GM12878 (cell line): ENCODE measurements at places on chromosomes 7 and 10. TPM values are rescaled to one million over a fixed set of nuclear protein-coding genes. Genes with fewer than 3 reads are reported as not detected.

The LGI1 gene
- total RNA-seq: not detected in 2 replicates

The CUZD1 gene
- total RNA-seq: 1.3 and 1.7 TPM in 2 replicates

The SUN3 gene
- not detected in 2 replicates for total RNA-seq

The OR9A4 gene
- total RNA-seq: not detected in 2 replicates

The KLF14 gene
- not detected in 2 replicates for total RNA-seq

The TMEM213 gene
- not detected in 2 replicates for total RNA-seq

DNA sequence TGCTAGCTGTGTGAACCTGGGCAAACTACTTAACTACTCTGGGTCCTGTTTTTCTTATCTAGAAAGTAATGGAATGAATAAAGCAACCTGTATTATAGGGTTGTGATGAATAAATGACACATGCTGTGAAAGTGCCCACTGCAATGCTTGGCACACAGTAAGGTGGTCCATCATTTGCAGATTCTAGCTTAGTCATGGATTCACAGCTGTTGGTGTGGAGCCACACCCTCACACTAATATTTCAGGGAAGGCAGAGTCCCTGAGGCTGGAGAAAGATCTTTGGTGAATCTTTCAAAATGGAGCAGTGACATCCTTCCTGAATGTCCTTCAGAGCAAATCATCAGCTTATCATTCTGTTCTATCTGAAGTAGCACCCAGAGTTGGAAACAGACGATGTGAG, 60.6 kb downstream of the A1CF start:
- H3K27ac ChIP-seq: no peak overlapping the region
- H3K4me1 ChIP-seq: no peaks in the 10 kb centered on the region
- no peak overlapping the region for H3K4me3 ChIP-seq
- no peaks in the 10 kb centered on the region; the same call in 1 of the 2 replicates for H3K27me3 ChIP-seq
- no peaks in the 10 kb centered on the region for H3K36me3 ChIP-seq

GRCh38 chr10:76398043-76398710, 966.8 kb downstream of the LRMDA start:
- no peak overlapping the region for H3K4me3 ChIP-seq
- no peaks in the 10 kb centered on the region for H3K27me3 ChIP-seq
- H3K4me1 ChIP-seq: no peaks in the 10 kb centered on the region
- H3K36me3 ChIP-seq: no peaks in the 10 kb centered on the region
- DNase-seq: no peak
- no peak overlapping the region for H3K27ac ChIP-seq

GRCh38 chr7:100674411-100675104, 1.0 kb downstream of the GNB2 start:
- no peak for DNase-seq
- no peaks in the 10 kb centered on the region; the same call in 1 of the 2 replicates for H3K4me1 ChIP-seq
- H3K27ac ChIP-seq: peak overlapping the region; percentile 92
- H3K4me3 ChIP-seq: peak overlapping the region; percentile 98
- H3K27me3 ChIP-seq: no peaks in the 10 kb centered on the region

DNA sequence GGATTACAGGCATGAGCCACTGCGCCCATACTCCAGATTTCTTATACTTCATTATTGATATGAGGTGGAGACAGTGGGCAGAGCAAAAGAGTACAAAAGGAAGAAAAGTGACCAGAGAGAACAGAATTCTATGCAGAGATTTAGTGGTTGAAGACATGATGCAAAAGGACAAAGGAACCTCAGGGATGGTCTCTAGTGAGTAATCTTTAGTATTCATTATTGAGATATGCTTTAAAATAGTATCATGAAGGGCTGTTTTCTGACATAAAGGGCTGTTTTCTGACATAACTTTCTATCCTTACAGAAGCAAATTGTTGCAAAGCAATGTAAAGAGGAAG, 81.2 kb upstream of the OIT3 start:
- no peak overlapping the region for H3K4me3 ChIP-seq
- H3K27ac ChIP-seq: no peak overlapping the region

GRCh38 chr7:9557853-9558252, 1124.4 kb downstream of the NXPH1 start:
- no peaks in the 10 kb centered on the region for H3K4me1 ChIP-seq
- no peak overlapping the region for H3K27ac ChIP-seq
- no peak for DNase-seq
- H3K27me3 ChIP-seq: no peaks in the 10 kb centered on the region
- no peak overlapping the region for H3K4me3 ChIP-seq

DNA sequence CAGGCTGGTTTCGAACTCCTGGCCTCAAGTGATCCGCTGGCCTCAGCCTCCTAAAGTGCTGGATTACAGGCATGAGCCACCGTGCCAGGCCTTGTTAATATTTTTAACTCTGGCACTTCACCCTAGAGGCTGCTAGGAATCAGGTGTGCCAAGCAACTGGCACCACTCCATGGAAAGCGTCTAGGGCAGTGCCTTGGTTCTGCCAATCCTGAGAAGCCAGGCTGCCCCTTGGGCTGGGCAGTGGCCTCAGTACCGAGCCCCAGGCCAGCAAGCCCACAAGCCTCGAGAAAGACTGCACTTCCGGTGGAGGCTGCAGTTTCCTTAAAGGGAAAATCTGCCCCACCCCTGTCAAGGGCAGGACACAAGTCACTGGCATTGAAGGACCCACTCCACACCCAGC, 11.3 kb downstream of the ALKBH4 start:
- H3K4me1 ChIP-seq: no peaks in the 10 kb centered on the region
- H3K4me3 ChIP-seq: no peak overlapping the region
- peaks cover 5% of the 10 kb centered on the region; the same call in 1 of the 2 replicates for H3K36me3 ChIP-seq
- H3K27ac ChIP-seq: no peak overlapping the region
- no peaks in the 10 kb centered on the region for H3K27me3 ChIP-seq

DNA sequence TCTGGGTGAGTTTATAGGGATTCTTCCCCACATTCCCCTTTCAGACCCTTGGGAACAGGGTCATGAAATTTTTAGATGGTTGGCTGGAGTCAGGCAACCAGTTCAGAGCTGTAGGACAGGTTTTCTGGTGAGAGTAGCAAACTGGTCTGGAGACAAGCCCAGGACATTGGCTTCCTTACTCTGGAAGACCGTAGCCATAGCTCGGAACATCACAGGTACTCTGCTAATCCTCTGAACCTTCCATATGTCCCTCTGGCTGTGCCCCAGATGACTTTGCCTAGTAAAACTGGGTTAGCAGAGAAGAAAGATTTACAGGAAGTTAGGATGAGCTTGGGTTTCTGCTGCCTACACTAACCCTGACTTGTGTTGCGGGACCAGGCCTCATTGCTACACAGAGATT, 104.5 kb upstream of the MKLN1 start:
- no peaks in the 10 kb centered on the region for H3K27me3 ChIP-seq
- DNase-seq: no peak
- H3K4me3 ChIP-seq: no peak overlapping the region
- H3K36me3 ChIP-seq: no peaks in the 10 kb centered on the region
- no peak overlapping the region for H3K27ac ChIP-seq

DNA sequence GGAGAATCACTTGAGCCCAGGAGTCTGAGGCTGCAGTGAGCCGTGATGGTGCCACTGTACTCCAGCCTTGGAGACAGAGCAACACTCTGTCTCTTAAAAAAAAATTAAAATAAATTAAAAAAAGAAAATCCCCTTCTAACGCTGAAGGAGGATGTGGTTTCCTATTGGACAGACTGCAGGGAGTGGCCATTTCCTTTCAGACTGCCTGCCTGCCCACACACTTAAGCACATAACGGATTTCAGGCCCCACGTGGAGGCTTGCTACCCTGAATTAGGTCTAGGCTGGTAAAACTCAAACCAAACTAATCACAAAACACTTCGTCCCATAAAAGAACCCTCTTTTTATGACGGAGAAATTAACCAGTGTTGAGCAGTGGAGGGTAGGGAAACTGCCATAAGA, 34.0 kb downstream of the GATA3 start:
- H3K36me3 ChIP-seq: no peaks in the 10 kb centered on the region
- H3K27ac ChIP-seq: no peak overlapping the region
- H3K4me3 ChIP-seq: no peak overlapping the region
- DNase-seq: no peak

DNA sequence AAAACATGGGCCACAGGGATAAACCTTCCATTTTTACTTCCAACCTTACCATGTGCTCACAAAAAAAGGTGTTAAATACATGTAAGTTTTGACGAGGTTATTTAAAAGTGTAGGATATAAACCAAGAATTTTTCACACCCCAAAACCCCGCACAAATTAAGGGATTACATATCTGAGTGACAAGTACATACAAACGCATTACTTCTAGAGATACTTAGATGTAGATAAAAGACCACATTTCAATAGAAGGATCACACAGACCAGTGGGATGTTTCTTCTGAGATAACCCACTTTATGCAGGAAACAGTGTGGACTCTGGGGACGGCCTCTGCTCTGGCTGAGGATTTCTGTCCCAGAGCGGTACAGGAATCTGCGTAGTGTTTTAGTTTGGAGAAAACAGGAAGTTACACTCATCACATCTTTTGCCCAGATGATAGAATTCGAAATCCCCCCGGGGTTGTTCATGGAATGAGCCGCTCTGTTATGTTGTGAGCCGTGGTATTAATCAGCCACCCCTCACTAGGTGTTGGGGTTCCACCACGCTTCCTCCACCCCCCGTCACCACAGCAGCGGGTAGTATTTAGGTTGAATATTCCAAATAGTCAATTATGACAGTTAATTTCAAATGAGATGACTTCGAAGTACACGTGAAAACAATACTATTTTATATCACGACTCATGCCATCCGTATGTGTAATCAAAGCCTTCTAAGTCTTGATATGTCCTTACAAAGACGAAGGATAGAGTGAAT, 1.3 kb upstream of the CUL1 start:
- H3K4me3 ChIP-seq: peak overlapping the region; percentile 94
- H3K27me3 ChIP-seq: no peaks in the 10 kb centered on the region
- DNase-seq: no peak
- no peaks in the 10 kb centered on the region for H3K36me3 ChIP-seq
- peak overlapping the region; percentile 79 for H3K27ac ChIP-seq
